Pons (tissue), 1 donor: ENCODE measurements at places on chromosomes 12 and 14.
A peak's percentile ranks its signal among the peaks of the same experiment; 100 is the strongest.

- no peak for DNase-seq
These were observed 2.9 kb downstream of the GLT1D1 start for GRCh38 chr12:128856035-128856790.

- no peak for DNase-seq
These were observed 24.9 kb upstream of the BICDL1 start for GRCh38 chr12:119964123-119964522.

DNA sequence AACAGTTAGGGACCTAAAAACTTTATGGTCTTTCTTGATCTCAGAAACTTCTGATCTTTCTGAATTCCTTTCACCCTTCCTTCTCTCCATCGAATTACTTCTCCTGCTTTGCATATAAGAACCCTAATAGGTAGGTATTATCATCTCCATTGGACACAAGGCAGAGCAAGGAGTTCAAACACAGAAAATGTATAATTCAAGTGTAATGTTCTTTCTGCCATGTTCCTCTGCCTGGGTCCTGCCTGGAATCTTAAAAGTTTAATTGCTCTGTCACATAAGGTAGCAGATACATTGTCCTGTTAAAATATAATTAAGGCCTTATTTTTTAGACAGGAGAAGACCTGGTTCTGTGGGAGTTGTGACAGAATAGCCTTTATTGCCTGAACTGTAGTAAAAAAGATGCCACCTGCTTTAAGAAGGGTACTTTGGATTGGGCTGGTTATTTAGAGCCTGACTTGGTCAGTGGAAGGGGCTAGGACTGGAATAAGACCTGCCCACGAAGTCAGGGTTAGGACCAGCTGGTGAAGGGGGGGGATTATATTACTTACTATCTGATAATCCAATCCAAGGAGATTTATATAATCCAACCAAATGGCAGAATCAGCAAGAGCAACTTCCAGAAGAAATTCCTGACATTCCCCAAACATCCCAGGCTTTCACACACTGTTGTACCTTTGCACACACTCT lies 10.4 kb downstream of the G2E3 start:
- no peak for DNase-seq

- no peak for DNase-seq
These were observed 124.6 kb downstream of the KTN1 start for GRCh38 chr14:55704654-55705053.

DNA sequence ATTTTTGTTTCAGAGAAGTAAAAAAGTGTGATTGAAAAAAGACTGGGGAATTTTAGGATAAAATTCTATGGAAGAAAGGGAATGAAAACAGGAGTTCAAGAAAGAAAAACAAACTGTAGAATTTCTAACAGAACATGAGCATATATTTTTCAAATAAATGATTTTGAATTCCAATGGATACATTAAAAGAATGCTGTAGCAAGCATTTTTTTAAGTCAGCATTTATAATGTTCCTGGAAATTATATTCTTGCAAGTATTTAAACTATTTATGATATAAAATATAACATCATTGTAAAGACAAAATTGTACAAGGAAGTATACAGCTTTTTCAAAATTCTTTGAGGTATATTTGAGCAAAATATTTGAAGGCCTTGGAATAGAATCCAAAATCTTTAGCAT lies 450.7 kb downstream of the AEBP2 start:
- DNase-seq = no peak

- no peak for DNase-seq
These were observed 82.0 kb downstream of the IFT43 start for GRCh38 chr14:76067536-76067935.

GRCh38 chr12:59268295-59268809 lies 327.5 kb upstream of the SLC16A7 start:
- DNase-seq = no peak

DNA sequence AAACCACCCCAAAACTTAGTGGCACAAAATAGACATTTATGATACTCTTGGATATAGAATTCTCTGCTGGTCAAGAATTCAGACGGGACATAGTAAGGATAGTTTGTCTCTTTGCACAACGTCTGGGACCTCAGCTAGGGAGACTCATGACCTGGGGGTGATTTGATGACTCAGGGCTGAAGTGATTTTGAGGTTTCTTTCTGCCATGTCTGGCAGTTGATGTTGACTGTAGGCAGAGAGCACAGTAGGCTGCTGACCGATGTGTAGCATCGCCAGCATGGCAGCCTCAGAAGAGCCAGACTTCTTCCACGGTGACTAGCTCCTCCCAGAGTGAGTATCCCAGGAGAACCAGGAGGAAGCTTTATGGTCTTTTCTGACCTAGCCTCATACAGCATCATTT lies 88.9 kb upstream of the FRMD6 start:
- DNase-seq = no peak

DNA sequence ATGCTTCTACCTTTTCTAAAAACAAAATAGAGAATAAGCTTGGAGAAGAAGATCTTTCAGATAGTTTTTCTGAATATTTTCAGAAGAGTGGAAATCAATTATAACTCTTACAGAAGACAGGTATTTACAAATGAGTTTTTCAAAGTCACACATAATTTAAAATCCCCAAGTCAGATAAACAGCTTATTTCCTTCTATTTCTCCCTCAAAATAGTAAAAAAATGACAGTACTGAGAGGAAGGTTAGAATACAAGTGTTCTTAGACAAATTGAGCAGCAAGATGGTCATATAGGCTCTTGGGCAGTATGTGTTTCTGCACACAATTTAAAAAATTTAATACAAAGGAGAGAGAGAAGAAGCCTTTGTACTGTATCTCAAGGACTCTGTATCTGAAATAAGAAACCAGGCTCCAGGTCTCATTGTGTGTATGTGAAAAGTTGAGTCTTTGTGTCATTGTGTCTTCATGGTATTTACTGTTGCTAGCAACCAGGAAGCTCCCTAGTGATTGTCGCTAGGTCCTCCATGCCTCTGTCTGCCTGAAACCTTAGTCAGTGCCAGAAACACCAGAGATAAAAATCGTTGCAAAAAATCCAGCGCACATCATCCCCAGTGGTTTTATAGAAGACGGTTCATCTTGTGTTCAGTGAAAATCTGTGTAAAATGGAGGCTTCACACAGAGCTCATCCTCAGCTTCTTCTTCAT lies 12.9 kb upstream of the TUBA1A start:
- DNase-seq = peak; percentile 41

DNA sequence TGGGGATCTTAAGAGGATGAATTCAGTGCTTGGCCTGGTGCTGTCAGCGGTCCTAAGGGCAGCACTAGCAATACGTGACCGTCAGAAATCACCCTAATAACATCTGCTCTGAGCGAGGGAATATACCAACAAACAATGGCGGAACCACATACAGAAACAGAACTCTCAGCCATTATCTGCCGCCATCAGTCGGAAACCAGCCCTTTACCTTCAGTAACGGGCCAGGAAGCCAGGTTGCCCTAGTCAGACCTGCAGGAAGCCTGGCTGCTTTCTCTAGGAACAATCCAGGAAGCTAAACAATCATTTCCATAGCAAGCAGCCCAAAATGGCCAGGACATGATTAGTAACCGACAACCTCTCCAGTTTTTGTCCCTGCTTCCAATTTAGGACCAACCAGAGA lies 5.6 kb downstream of the CDCA4 start:
- no peak for DNase-seq

GRCh38 chr12:47068539-47068938 lies 10.9 kb upstream of the PCED1B start:
- no peak for DNase-seq

DNA sequence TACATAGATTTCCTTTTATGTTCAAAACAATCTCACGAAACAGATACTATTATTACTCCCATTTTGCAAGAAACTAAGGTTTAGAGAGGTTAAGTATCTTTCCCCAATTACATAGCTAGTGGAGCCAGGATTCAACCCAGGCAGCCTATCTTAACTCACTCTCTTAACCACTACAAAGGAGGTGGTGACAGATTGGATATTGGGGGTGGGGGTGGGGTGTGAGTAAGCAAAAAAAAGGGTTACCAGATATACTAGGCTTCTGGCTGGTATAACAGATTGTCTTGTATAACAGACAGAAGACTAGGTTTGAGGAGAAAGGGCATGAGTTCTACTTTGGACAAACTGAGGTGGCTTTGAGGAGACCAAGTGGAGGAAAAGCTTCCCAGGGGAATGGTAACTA lies 2.1 kb downstream of the GMFB start:
- no peak for DNase-seq

GRCh38 chr14:99752486-99753121 lies 40.6 kb upstream of the EML1 start:
- no peak for DNase-seq

GRCh38 chr12:28824849-28825248 lies 324.2 kb upstream of the FAR2 start:
- no peak for DNase-seq

DNA sequence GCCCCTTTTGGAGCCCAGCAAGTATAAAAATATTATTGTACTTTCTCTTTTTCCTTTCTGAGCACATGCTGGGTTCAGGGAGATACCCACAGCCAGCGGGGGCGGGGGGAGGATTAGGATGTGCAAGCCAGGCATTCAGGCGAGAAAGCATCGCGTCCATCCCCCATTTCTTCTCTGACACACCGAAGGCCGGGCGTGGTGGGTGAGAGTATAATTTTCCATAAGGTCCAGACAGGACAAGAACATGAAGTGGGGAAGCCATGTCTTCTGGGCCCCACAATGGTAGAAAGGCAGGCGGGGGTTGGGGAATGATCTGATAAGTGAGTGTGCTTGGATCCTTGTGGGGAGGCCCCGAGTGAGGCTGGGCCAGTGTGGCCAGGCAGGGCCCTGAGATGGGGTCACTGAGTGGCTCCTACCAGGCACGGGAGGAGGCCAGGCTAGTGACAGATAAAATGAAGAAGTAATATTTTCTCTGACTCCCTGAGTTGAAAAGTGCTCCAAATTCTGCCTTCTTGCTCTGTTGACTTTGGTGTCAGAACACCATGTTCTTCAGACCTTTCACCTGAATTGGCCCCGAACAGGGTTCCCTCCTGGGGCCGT lies 10.7 kb upstream of the LRTM2 start:
- no peak for DNase-seq

- no peak for DNase-seq
These were observed 67.8 kb downstream of the CHGA start for GRCh38 chr14:92990456-92991430.

GRCh38 chr12:117897372-117898161 lies 71.2 kb downstream of the KSR2 start:
- DNase-seq = no peak

- DNase-seq = peak; percentile 62
These were observed 81.6 kb downstream of the RGS6 start for GRCh38 chr14:72013721-72014345.

DNA sequence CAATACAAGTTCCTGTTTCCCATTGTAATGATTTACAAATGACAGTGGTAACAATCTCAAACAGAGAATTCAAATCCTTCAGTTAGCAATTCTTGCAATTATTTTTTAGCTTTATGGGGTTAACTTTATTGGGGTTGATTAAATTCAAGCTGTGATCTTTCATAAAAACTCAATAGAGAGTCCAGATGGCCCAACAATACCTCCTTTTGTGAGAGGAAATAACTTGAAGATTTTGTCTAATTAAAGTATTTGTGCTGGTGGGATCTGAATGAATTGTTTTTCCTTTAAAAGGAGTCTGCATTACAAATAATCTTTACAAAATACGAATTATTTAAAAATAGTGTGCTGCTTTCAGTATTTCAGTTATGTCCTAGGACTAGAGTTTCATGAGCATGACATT lies 4.4 kb upstream of the ARHGAP5 start:
- DNase-seq = no peak

DNA sequence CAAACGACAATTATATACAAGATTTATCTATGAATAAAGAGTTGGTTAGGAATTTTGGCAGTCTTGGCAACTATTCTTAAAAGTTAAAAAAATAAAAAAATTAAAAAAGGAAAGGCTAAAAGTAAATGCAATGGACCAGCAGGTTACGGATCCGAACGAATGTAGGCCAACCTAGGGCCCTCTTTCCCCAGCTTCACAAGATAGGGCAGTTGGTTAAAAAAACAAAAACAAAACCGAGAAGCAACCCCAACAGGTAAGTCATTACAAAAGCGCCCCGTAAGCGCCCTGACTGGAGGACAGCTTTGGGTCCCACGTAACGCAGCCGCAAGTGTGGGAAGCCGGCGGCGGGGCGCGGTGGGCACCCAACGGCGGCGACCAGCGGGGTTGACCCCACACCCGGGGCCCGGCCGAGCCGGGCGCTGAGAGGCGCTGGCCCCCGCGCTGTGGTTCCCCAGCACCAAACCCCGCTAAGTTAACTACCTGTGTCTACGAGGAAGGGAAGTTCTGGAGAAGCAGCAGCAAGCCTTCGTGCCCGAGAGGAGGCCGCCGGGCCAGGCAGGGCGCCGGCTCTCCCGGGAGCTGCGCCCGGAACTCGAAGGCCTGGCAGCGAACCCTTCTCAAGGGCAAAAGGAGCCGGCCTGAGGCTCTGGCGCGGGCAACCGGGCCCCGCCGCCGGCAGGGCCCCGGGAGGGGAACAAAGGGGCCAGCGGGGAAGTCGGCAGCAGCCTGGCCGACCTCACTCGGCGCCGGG lies 882 bp downstream of the HECTD1 start:
- peak; percentile 19 for DNase-seq

GRCh38 chr12:95613021-95613420 lies 61.7 kb upstream of the USP44 start:
- no peak for DNase-seq

DNA sequence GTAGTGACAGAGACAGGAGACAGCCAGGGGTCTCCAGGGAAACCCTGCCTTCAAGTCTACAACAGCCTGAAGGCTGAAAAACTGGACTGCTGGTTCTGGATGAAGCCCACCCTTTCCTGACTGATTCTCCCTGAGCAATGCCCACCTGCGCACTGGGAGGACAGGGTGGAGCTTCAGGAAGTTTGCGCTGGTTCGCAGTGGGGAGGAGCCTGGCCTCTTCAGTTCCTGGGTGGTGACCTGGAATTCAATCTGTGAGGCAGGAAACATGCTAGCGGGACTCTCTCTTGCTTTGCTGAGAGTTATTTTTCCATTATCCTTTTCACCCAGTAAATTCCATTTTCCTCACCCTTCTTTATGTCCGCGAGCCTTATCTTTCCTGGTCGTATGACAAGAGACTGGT lies 600.8 kb downstream of the TRHDE start:
- DNase-seq = no peak

GRCh38 chr12:10728091-10728490 lies 5.0 kb upstream of the YBX3 start:
- no peak for DNase-seq

GRCh38 chr12:117393656-117394055 lies 32.2 kb upstream of the NOS1 start:
- no peak for DNase-seq

- no peak for DNase-seq
These were observed 3.5 kb upstream of the RHOJ start for GRCh38 chr14:63200767-63201166.

DNA sequence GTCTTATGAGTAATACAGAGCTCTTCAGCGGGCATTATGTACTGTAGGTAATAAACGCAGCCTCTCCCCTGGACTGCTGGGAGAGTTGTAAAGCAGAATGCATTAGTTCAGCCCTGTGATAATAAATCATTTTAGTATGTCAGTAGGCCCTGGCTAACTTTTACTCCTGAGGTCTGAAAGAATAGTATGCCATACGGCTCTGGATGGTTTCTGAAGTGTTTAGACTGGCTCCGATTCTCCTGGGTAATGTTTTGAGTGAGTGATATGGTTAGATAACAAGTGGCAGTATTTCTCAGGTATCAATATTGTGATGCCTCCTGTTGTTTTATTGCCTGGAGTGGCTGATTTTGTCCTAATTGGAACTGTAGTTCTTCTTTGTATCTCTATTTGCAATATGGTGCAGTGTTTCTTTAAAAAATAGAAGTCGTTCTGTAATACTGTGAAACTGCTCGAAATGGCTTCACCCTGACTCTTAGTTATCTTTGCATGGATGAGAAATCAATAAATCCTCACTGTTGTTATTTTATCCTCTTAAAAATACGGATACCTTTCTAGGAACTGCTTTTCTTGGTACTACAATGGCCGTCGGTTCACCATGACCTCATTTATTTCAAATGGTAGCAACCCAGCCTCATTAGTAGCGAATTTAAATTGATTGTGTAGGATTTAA lies 100.2 kb downstream of the PDZRN4 start:
- DNase-seq = no peak
